Tracheal epithelial cell (primary cell): ENCODE measurements at places on chromosomes 12 and 14. TPM values are rescaled to one million over a fixed set of nuclear protein-coding genes. Genes with fewer than 3 reads are reported as not detected.

Gene ETV6
- total RNA-seq, result 6.0 and 7.7 TPM in 2 replicates

Gene GPR84
- not detected in 2 replicates for total RNA-seq

Gene AVPR1A
- total RNA-seq, result 0.24 TPM in 1 of 2 replicates, not detected in the other

Gene MYF5
- not detected in 2 replicates for total RNA-seq

Gene KRT74
- total RNA-seq, result under 0.01 TPM in 1 of 2 replicates, not detected in the other

Gene MYBPC1
- not detected in 2 replicates for total RNA-seq

Gene CCDC197
- total RNA-seq, result not detected in 2 replicates

Gene LALBA
- total RNA-seq, result not detected in 2 replicates

Gene TMCC3
- total RNA-seq, result 7.2 and 24.3 TPM in 2 replicates

Gene HOXC12
- not detected in 2 replicates for total RNA-seq

Gene SYNJ2BP
- total RNA-seq, result 9.2 and 10.9 TPM in 2 replicates

Gene PDE3A
- not detected in 2 replicates for total RNA-seq

Gene NUAK1
- total RNA-seq, result 5.8 and 12.8 TPM in 2 replicates
